ENCODE measurements at places on chromosomes 1 and 21.

- no peak for DNase-seq
Measured at GRCh38 chr1:22139066-22139594, 3.8 kb downstream of the WNT4 start.

GRCh38 chr1:188386666-188387065 lies 1557.9 kb downstream of the PLA2G4A start:
- DNase-seq, result no peak

- no peak for DNase-seq
Measured at GRCh38 chr21:43767984-43768867, 7.9 kb downstream of the CSTB start.

DNA sequence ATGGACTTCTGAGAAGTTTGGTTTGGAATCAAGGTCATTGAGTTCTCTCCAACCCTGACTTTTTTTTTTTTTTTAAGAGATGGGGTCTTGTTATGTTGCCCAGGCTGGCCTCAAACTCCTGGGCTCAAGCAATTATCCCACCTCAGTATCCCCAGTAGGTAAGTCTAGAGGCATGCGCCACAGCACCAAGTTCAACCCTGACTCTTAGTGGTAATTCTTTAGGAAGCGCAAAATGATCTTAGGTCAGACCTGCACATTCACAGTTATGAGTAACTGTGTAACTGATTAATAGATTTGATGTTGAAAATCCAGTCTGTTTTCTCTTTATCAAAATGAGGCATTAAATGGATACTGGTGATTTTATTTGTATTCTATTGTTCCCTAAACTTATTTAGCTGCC lies 95.9 kb downstream of the GREM2 start:
- DNase-seq, result no peak

- DNase-seq, result no peak
Measured at GRCh38 chr1:117661027-117661426, 55.2 kb downstream of the TENT5C start.

DNA sequence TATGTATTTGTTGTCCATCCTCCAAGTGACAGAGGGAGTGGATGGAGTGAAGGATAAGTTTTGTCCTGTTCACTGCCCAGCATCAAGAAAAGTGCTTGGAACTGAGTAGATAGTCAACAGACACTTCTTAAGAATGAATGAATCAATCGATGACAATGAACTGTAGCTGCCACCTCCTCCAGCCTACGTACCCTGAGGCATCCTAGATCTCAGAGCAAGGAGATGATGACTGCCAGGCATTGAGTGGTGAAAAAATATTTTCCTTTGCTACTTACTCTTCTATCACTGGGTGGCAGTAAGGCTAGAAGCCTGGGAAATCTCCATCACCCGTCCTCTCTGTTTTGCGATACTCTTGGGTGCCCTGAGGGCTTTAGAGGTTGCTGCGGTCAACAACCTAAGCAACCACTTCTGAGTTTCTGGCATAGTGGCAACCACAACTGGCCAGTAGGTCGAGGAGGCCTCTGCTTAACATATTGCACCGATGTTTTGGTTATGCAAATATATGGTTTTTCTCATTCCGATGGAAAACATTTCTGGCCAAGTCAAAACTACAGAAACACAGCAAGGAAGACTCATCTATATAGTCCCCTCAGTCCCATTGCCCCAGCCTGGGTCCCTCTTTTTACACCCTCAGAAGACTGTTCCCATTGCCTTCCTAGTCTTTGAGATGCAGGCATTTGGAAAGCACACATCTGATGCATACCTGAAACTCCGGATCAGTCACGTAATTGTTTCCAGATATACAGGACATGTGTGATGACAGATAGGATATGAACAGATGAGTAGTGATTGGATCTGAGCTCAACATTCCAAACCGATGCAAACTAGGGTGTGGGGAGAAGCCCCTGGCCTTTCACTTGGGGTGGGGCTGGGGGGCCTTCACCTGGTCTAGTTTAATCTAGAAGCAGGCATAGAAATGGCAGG lies 136.8 kb downstream of the RUNX1 start:
- DNase-seq, result no peak

- no peak for DNase-seq
Measured at GRCh38 chr21:31915566-31915965, 42.7 kb downstream of the HUNK start.

DNA sequence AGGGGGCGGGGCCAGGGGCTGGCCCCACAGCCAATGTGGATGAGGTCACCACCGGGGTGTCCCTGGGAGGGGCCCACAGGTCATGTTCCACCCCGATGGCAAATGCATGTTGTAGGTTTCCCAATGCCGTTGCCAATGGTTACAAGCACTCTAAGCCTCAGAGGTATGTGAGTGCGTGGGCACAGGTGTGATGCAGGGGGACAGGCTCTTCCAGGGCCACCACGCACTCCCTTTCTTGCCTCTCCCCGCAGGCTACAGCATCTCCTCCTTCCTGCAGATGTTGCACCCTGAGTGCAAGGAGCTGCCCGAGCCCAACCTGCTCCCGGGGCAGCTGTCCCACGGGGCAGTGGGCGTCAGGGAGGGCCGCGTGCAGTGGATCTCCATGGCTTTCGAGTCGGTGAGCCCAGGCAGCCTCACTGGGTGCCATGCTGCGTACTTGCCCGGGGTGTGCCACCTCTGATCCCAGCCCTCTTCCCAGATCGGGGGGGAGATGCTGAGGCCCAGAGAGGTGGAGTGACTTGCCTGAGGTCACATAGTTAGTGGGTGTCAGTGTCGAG lies 52.4 kb downstream of the DISP3 start:
- DNase-seq, result no peak

- no peak for DNase-seq
Measured at GRCh38 chr1:99535470-99536164, 110.3 kb upstream of the PALMD start.

GRCh38 chr1:125118147-125118993 lies 3933.6 kb downstream of the SRGAP2C start:
- DNase-seq, result no peak

GRCh38 chr1:230255116-230255515 lies 171.0 kb downstream of the PGBD5 start:
- DNase-seq, result no peak

GRCh38 chr1:39110882-39111281 lies 84.7 kb downstream of the NDUFS5 start:
- no peak for DNase-seq

GRCh38 chr1:3668585-3669300 lies 16.4 kb downstream of the TP73 start:
- DNase-seq, result no peak

DNA sequence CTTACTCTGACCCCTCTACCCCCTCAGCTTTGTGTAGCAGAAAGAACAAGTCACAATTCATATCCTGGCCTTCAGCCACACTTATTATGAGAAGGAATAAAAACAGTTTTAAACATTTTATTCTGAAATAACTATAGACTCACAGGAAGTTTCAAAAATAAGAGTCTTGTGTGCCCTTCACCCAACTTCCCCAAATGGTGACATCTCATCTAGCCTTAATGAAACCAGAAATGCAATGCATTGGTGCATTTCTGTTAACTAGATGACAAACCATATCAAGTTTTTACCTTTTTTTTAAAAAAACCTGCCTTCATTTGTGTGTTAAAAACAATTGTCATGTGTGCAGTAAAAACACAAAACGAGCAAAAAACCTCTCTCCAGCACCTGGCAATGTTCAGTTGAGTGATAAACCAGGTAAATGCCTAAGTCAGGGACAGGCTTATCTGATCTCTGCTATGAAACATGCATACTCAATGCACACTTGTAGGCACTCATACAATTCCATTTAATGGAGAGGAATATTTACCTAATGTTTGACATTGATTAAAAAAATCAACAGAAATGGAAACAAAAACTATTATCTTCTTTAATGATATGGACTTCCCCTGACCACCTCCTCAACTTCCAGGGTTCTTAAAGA lies 51.5 kb downstream of the SH3BGR start:
- DNase-seq, result no peak

DNA sequence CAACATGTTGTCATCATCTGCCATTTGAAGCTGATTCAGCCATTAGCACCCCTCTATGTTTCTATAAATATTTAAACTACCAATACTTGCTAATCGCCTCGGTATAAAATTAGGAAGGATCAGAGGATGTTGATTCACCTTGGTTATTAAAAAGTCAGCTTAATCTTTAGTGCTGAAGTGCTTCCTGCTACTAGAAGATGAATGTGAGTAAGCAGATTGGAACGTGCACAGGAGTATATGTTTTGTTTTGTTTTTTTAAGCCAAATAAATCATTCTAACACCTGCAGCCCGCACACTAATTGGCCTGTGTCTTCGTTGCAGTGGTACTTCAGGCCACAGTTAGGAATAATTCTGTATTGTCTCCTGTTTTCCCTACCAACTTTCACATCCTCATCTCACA lies 485.7 kb downstream of the AJAP1 start:
- no peak for DNase-seq

GRCh38 chr1:212355230-212355969 lies 59.3 kb downstream of the PACC1 start:
- no peak for DNase-seq

DNA sequence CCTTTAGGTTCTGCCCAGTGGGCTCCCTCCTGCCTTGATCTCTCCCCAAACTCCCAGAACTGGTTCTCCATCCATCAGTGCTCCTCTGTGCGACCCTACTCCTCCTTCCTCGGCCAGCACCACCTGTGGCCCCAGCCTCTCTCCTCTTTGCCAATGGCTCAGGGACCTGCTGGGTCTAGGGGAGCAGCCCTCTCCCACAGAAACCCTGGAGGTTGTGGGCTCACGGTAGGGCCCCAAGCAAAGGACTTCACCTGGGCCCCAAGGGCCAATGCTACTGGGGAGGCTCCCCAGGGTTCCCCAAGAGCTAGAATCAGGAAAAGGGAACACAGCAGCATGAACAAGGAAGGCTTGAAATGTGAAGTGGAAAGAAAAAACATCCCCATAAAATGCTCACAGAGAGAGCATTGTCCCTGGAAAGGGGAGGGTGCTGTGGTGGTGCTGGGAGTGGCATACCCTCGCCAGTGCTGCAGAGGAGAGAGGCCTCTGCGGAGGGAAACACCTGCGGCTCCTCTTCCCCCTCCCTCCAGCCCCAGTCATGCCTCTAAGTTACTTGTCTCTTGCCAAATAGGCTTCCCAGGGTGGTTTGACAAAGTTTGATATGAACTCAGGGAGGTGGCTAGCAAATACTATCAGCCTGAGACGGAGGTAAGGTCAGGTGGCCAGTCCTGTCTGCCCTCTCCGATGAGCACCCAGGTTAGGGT lies 2.5 kb downstream of the TMEM63A start:
- DNase-seq, result no peak

DNA sequence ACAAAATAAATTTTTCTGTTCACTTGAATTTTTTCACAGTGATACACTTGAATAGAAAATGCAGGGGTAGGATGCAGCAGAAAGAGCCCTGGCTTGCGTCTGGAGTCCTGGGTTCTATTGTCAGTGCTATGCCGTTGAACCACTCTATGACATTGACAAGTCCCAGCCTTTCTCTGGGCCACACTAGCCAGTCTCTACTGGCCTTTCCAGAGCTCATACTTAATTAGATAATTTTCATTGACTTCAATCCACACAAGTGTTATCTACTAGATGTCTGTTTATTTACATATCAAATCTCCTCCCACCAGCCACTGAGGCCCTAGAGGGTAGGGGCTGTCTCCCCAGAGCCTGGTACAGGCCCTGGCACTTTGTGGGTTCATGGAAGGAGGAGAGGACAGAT lies 15.5 kb upstream of the CELA3B start:
- no peak for DNase-seq

GRCh38 chr1:181160322-181160721 lies 71.8 kb downstream of the IER5 start:
- DNase-seq, result no peak

DNA sequence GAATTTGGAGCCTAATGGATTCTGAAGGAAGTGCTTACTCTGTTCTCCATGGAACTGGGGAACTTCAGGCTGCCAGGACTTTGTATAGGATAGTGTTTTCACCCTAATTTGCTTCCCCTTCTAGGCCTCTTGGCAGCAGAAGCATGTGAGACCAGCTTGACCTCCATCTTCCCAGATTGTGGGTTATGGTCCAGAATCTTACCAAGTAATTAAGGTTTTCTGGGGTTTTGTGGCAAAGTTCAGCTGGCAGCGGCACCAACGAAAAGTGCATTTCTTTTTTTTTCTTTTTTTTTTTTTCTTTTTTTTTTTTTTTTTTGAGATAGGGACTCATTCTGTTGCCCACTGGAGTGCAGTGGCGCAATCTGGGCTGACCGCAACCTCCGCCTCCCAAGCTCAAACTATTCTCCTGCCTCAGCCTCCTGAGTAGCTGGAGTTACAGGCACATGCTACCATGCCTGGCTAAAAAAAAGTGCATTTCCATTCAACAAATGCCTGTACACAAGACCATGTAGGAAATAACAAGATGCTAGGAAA lies 3.4 kb upstream of the BMP8A start:
- no peak for DNase-seq

GRCh38 chr1:203765029-203765837 lies at the start of gene LAX1:
Gene LAX1, plus strand, starts transcription at chr1:203765183. Its CDS starts 383 bp downstream, at chr1:203765566.
- no peak for DNase-seq

DNA sequence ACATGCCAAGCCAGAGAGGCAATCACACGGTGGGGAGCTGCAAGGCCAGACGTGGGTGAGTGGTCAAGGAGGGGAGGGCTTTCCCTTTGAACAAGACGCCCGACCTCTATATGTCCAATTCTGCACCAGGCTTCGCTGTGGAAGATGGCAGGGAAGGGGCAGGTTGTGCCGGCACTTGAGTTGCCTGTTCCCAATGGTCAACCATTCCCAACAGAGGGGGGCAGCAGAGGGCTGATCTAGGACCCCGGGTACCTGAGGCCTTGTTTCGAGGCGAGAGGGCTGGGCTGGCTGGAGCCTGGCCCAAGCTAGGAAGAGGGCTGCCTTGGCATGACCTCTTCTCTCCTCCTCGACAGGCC lies 64.9 kb downstream of the TMEM53 start:
- DNase-seq, result no peak

GRCh38 chr1:18182398-18183160 lies 75.0 kb downstream of the IGSF21 start:
- DNase-seq, result no peak

All from brain pericyte (primary cell).